Dorsolateral prefrontal cortex (tissue), 122 donors: ENCODE measurements at places on chromosomes 5 and 9.

DNA sequence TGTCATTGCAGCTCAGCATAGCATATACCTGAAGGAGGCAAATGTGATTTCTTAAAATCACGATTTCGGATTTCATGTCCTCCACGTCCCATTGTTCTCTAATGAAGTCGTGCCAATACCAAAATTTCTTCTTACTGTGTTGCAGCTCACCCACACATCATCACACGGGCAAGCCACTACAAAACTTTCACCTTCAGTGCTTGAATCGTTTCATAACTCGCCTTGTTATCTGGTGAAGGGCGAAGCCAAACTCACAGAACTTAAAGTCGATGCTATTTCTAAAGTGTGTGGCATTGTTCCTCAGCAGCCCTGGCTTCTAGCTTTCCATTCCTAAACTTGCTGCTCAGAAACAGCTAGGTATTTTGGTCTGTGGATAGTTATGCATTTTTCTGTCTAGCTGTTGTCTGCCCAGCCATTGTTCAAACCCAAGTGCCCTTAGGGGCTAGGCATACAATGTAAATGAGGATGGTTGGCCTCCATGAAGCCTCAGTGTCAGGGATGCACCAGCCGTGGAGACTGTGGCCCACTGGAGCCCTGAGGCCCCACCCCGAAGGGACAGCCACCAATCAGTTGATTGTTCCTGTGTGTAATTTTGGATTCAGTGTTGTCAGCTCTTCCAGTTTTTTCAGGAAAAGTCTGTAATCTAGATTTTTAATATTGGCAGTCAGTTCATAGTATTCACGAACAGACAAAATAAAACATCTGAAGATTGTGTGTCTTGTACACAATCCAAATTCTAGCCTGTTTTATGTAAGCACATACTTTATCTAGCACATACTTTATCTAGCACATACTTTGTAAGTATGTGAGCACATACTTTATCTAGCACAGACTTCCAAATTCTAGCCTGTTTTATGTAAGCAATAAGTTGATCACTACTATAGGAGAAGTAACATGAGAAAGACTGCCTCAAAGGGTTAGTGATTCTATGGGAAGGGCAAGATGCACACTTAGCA lies 112.8 kb downstream of the DAPK1 start:
- no peak for DNase-seq

DNA sequence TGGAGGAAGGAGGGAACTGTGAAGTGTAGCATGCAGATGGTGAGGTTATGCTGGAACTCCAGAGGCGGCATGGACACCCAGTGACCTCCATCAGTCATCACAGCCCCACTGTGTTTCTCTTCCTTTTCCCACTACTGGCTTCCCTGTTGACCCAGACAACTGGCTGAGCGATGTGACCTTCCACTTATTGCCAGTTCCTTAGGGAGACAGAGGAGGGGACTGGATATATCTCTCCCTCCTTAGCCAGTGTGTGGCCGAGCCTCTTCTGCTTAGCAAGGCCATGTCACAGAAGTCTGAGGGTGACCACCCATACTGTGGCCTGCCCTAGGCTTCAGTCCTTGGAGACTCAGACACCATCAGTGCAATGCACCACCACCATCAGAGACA lies 3.0 kb upstream of the PHYKPL start:
- DNase-seq = no peak

- peak; percentile 49 for DNase-seq
These were observed 1.9 kb downstream of the SPTAN1 start for GRCh38 chr9:128554155-128554862.

DNA sequence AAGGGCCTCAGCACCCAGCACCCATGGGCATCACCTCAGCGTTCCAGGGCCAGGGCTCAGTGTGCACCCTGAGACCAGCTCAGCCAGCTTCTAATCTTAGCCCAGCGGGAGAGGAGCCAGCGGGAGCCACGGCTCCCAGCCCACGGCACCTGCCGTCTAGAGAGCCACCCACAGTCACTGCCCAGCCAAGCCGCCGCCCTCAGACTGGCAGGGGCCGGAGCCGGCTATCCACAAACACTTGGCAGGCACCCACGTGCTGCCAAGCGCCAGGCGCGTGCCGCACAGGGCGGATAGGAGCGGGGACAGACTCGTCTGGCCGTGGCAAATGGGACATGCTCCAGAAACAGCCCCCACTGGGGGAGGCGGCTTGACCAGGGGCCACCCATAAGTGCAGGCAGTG lies 18.6 kb downstream of the BRD3 start:
- no peak for DNase-seq

DNA sequence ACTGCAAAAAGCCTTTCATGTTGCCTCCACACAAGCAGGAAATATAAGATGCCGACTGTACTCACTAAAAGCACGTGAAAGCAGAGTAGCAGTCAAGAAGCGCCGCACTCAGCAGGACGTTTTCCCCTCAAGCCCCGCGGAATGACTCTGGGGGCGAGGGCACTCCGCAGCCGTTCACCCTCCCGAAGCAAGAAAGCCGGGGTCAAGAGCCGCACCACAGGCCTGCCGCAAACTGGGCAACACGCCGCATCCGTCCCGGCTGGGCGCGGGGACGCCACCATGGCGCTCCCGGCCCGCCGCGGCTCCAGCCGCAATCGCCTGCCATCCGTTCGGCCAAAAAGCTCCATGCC lies 364 bp downstream of the RPS6 start:
- no peak for DNase-seq

DNA sequence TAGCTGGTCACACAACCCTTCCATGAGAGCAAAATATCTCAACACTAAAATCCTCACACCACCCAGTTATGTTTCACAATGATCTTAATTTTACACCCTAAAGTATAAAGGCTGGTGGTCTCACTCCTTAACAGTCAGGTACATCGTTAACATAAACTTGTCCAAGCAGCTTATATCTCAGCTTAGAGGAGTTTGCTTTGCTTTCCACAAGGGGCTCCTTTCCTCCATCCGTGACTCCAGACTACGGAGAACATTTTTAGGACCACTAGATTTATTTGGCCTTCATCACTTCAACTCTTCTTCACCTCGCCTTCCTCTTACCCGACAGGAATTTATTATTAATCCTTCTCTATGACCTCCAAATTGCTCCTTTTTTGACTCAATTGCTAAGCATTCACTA lies 1014.1 kb upstream of the NUDT12 start:
- no peak for DNase-seq

DNA sequence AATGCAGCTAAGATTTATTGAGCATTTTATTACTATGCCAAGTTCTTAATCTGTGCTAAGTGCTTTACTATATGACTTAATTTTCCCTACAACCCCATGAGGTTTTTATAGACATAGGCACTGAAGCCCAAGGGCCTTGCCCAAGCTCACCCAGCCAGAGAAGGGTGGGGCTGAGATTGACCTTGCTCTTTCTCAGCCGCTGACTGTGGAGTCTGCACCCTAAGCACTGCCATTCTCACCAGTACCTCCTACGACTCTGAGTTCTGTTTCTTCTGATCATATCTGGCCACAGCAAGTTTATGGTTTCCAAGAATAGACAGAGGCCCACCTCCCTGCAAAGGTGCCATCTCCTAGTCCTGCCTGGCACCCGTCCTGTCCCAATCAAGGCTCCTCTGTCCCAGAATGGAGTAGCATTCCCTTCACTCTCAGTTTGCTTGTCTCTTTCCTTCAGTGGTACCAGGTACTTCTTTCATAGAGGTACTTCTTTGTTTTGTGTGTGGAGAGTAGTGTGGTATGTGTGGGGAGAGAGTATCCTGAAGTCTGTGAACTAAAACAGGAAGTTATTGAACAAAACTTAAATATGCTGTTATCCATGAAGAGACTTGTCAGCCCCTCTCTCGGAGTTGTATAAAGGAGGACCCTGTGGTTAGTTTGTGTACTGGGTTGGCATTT lies 42.6 kb downstream of the CSF1R start:
- DNase-seq = no peak

DNA sequence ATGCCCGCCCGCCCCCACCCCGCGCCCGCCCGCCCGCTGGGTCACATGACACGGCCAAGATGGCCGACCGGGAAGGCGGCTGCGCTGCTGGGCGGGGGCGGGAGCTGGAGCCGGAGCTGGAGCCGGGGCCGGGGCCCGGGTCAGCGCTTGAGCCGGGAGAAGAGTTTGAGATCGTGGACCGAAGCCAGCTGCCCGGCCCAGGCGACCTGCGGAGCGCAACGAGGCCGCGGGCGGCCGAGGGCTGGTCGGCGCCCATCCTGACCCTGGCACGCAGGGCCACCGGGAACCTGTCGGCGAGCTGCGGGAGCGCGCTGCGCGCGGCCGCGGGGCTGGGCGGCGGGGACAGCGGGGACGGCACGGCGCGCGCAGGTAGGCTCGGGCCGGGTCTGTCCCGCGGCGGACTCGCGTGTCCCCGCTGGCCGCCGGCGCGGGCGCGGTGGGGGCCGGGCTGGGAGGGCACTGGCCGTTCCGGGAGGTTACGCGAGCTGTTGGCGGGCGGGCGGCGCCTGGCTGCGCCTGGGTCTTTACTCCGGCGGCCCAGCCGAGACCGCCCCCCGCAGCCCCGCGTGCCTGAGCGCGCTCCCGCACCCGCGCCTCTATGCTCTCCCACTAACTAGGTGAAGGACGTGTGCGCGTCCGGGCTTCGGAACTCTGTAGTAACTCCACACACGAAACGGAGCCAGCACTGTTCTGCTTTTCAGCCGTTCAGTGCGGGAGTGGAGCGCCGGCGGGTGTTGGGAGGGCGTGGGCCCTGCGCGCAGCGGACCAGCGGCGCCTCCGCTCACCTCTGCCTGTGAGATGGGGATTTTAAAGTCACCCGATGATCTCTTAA lies at the start of gene RUFY1:
TSS of gene RUFY1 (plus strand) at position 44 of the 832 bp plus-strand sequence. CDS start at position 60, 16 bp downstream.
- DNase-seq = peak; percentile 88

DNA sequence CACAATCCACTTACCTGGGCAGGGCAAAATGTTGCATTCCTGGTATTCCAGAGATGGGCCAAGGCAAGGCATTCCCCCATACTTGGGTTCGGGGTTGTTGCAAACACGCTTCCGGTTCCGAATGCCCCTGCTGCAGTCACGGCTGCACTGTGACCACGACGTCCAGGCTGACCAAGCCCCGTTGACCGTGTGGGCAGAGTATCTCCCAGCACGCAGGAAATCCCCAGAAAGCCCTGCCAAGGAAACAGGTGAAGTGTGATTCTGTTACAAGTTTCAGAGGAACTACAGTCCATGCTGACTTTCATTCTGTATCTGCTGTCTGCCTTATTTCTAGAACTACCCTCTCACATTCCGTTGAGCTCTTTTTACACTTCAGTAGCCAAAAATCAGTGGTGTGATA lies 483.0 kb downstream of the SEMA5A start:
- no peak for DNase-seq

GRCh38 chr5:168324859-168325630 lies 33.6 kb downstream of the WWC1 start:
- DNase-seq = no peak

GRCh38 chr5:6506611-6507010 lies 58.0 kb downstream of the UBE2QL1 start:
- no peak for DNase-seq

DNA sequence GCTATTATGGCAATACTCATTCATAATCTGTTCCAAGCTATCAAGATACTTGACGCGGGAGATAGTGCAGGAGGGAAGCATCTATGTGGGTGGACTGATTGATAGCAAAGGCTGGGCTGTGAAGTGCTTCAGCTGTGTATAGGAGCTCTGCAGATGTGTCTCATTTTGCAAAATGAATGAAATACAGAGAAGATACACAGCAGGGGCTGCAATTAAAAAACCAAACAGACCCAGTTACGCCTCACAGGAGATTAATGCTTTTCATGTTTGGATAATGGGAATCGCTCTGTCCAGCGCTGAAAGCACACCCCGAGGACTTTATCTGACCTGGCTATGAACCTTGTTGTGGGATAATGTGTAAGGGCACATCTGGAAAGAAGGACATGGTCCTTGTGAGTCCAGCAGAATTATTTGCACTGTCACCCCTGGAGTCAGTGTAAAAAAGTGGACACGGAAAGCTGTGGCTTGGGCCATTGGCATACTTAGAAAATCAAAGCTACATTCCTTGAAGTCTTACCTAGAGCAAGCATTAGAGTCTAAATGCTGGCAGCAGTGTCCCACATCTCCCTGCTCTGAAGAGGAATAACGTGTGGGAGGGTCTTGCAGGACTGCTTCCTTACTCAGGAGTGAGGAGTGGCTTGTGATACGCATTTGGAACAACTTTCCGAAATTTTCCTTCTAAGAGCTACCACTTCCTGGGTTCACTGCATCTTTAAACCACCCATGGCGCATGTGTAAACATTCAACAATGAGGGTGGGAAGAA lies 2.6 kb downstream of the SH3RF2 start:
- no peak for DNase-seq

DNA sequence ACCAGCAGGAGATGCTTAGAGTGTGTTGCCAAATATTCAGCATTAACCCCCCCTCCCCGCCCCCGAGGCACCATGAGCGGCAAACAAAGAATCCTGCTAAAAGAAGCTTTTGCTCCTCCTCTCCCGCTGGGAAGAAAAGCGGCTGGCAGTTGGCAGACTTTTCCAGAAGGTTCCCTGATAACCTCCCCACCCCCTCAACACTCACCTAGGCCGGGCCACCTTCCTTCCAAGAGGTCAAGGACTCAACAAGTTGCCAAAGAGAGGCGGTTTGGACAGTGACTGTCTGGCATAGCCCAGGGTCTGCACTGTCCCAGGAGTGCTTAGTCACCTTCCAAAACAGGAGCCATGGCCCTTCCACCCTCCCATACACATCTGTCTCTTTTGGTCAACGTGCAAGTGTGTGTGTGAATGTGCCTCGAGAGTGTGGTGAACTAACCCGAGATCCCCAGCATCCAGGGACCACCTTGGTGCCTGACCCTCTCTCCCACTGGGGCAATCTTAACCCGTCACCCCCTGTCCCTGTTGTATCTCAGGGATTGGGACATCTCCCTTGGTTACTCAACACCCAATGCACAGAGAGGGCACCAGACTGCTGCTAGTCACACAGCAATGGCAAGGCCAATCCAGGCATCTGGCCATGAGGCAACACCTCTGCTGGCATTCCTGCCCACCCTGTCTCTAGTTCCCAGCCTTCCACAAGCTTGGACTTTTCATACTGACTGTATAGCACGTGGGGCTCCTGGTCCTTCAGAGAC lies 18.9 kb downstream of the CAMK2A start:
- no peak for DNase-seq

DNA sequence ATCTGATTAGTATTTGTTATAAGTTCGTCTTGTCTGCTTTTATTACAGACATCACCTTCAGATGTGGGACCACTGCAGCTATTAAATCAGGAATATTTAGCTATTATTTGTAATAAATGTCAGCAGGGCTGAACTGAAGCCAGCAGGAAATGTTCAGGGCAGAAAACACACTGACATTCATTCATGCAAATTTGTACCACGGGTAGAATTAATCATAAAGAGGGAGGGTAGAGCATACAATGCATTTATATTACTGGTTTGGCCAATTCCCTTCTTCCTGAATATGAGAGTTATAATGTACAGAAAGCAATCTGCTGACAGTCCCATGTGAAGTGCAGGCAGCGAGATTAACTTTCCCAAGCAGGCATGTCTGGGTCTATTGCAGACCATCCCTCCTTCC lies 117.3 kb upstream of the NUDT12 start:
- DNase-seq = no peak

GRCh38 chr5:137598399-137598798 lies 99.3 kb upstream of the SPOCK1 start:
- no peak for DNase-seq

GRCh38 chr9:134781591-134782302 lies 98.9 kb upstream of the FCN2 start:
- no peak for DNase-seq

GRCh38 chr9:114811301-114811700 lies 5.5 kb upstream of the TNFSF15 start:
- no peak for DNase-seq
